ENCODE measurements at places on chromosomes 4 and X.

DNA sequence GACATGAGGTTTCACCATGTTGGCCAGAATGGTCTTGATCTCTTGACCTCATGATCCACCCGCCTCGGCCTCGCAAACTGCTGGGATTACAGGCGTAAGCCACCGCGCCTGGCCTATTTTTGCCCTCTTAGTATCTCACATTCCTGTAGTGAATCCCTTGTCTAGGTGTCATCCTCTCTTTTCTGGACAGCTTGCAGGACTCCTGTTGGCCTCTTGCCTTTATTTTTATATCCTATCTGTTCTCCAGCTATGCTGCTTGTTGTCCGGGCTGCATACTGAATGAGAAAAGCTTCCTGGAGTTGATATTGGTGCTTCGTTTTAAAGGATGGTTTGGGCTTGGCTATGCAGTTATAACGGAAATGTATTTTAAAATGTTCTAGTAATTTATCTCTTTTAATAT is 148.6 kb downstream of the TLL1 start:
- DNase-seq, result no peak

- no peak for DNase-seq
Measured at GRCh38 chrX:22184096-22184495, 88.6 kb upstream of the CBLL2 start.

DNA sequence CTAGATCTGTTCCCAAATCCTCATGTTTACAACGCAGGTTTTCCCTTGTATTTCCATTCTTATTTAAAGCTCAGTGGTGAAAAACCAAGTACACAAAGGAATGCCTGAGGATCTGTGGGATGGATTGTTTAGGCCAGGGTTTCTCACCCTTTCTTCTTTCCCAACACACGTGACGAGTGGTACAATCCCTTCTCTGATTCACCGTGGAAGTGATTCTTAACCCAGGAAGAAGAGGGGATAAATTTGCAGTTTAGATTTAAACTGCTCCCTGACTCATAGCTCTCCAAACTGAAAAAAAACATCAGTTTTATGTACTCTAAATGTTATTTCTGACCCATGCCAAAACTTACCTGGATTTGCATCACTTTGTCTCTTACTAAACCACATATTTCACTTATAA is 17.0 kb downstream of the PAQR3 start:
- DNase-seq, result no peak

GRCh38 chr4:57110640-57111511 is 691 bp upstream of the IGFBP7 start:
- DNase-seq, result peak; percentile 98

- peak; percentile 57 for DNase-seq
Measured at GRCh38 chrX:40570346-40571093, 10.2 kb upstream of the ATP6AP2 start.

DNA sequence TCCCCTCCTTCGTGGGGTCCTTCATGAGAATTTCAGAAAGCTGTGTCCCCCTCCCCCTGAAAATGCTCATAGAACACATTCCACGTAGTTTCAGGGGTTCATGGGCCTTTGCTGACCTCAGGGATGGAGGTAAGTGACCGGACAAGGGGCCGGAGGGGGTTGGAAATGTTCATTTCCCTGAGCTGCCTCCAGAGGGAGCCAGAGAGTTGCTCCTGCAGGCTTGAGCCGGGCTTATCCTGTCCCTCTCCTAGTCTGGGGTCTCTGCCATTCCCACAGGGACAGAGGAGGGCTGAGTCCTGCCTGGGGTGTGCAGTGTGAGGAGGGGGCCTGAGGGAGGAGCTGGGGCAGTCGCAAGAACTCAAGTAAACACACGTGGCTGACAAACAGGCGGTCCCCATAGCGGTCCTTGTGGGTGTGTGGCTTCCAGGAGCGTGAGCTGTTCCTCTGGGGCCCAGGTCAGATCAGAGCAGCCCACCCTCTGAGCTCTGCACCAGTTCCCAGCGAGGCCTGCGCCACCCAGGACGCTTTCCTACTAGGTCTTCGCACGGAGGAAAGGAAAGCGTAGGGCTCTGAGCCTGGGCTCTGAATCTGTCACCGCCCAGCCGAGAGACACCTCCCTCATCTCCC is 62.5 kb downstream of the WFS1 start:
- DNase-seq, result peak; percentile 35

DNA sequence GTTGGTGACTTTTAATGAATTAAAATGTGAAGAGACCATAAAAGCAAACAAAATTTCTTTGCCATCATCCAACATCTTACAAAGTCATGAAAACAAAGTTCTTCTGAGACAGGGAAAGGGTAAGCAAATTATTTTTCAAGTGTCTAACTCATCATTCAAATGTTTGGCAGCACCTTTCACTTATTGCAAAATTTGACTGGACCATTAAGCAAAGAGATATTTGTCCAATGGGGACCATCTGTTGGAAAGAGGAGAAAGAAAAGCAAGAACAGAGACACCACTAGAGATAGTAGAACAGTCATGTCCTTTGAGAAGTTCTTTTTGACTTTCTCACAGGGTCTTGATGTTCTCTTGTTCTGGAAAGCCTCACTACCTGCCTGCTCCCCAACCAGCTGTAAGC is 330.1 kb downstream of the PAPSS1 start:
- DNase-seq, result no peak

DNA sequence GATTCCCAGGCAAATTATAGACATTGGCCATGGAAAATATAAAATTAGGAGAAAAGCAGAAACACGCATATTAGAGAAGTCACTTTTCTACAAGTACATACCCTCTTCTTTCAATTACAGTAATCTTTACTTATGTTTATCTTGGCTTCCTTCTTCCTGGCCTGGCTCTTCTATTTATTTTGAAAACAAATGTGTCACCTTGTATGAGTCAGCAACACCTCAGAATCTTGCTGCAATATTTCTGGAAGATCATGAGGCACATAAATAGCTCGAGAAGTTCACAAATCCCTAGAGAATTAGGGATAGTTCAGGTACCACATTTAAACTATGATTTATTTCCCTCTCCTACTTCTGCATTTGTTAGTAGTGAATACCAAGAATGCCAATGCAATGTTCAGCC is 124.6 kb downstream of the ANOS1 start:
- DNase-seq, result no peak

DNA sequence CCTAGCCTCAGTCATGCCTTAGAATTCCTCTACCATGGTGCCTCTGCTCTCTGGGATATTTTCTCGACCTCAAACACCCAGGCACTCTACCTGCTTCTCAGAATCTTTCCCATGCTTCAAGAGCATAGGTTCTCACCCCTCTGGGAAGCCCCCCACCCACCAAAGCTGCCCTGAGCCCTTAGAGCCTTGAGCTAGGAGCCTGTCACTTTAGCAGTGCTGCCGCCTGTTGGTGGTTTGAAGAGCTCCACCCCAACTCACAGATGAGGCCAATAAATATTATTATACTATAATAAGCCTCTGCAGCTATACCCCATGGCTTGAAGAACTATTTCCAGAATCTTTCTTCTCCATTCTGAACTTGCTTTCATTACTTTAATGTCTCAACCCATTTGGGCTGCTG is 109.7 kb downstream of the RTL5 start:
- peak; percentile 62 for DNase-seq

DNA sequence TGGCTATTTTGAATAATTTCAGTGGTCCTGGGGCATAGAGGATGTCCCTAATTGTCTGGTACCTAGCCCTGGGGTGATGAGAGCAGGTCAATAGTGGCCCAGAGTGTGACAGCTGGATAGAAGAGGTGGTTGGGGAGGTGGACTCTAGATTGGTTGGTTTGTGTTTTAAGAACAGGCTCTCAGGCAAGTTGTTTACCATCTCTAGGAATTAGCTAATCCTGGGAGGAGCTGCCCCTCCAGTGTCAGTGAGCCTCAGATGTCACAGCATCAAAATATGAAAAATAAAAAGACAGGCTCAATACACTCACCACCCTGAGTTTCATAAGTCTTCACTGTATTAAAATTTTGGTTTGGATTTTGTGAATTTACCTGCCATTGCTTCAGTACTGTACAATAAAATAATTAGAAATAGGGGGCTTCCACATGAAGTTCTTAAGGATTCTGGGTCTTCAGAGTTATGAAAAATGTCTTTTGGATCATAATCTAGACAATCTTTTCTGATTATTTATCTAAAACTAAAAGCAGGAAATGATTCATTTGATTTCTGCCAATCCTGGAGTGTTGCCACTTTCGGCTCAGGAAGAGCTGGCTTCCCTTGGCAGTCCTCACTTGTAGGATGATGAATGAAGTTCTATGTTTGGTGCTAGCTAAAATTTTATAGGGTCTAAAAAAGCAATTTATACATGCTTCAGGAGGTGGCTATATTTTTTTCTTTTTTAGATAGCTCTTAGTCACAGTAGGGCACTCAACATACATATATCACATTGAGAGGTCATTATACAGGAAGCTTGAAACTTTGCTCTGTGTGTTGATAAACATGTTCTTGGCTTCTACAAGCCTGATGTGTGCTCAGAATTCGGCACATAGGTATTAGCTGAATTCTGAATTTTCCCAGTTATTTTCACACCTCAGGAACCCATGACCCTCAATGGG is 395.1 kb downstream of the RAB28 start:
- no peak for DNase-seq

GRCh38 chr4:99593781-99594641 is 19.4 kb downstream of the MTTP start:
- no peak for DNase-seq

DNA sequence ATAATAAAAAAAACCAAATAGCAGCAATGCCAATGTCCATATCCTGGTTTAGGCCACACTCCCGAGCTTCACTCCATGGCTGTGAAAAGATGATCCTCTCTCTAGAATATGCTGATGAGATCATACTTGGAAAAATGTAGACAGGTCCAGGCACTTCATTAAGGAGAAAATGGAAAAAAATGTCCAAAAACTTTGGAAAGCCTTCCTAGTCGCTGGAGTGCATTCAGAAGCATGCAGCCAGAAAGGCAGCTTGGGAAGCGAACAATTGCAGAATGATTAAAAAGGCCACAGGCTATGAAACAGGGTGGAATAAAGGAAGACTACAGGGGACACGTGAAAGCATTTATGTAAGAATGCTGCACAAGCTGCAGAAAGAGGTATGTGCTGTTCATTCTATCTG is 165.6 kb upstream of the HCCS start:
- no peak for DNase-seq

DNA sequence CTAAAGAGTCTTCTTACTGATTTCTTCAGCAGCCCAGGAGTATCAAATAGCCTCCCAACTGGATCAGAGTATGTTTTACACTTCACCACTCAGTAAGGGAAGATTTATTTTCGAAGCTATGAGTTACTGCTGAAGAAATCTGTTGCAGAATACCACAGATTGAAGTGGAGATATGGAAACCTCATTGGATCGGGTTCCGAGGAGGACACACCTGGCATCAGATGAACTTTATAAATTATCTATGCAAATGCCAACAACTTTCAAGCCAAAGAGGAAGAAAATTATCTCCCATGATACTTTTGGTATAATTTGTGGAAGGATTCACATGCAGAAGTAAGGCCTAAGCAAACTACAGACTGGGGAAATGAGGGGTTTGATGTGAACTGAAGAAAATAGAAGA is 515.9 kb upstream of the NDST4 start:
- no peak for DNase-seq

- DNase-seq, result no peak
Measured at GRCh38 chrX:74788545-74789086, 136.6 kb downstream of the NEXMIF start.

- peak; percentile 96 for DNase-seq
Measured at GRCh38 chr4:15756361-15756861, 21.7 kb upstream of the CD38 start.

- no peak for DNase-seq
Measured at GRCh38 chrX:143121477-143121876, 95.7 kb downstream of the SPANXN4 start.

- no peak for DNase-seq
Measured at GRCh38 chr4:76558396-76559235, 123.6 kb downstream of the SHROOM3 start.

DNA sequence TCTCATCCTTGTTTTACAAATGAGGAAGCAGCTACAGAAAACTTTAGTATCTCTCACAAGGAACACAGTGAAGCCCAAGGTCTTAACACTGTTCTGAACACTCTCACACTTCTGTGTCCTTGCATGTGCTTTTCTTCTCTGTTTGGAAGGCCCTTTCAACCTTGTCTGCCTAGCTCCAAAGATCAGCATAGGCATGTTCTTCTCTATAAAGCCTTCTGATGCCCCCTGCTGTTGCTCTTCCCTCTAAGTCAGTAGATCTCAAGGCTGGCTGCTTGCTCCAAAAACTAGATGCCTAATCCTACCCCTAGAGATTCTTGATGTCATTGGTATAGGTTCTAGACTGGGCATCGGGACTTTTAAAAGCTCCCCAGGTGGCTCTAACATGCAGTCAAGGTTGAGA is 5.9 kb downstream of the APOO start:
- peak; percentile 92 for DNase-seq

DNA sequence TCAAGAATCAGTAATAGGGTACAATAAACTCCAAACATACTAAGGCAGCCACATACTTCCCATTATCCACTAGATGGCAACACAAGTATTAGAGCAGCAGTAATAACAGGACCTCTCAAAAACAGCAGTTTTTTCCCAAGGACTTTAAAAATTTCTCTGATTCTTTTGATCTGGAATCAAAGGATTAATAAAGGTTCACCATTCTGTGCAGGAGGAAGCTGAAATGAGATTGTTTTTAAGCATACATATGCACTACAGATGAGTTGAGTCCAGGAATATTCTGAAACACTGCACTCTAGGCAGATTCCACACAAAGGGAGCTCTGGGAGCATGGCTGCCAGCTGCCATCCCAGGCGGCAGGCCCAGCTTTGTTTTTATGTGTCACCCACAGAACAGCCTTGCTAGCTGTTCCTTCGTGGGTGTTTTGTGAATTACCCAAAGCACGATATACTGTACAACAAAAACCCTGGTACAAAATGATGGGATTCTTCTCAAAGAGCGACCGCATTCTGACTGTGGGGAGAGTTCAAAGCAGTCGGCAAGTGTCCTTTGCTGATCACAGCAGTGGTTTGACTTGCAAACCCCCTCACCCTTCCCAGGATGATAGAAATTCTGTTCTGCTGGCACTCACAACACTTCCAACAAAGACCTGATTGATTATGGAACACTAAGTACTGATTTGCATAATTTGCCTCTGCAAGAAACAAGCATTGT is 61.0 kb downstream of the STX18 start:
- DNase-seq, result peak; percentile 18

GRCh38 chrX:54029529-54030143 is 14.6 kb downstream of the PHF8 start:
- DNase-seq, result no peak

- peak; percentile 22 for DNase-seq
Measured at GRCh38 chr4:129929052-129929451, 833.1 kb downstream of the C4orf33 start.

Measured in hematopoietic multipotent progenitor cell treated with erythropoietin and hydrocortisone succinate and interleukin-3 and kit ligand, for 4 days (in vitro differentiated cells).